ENCODE measurements at places on chromosomes 5 and 9.

- no peak for DNase-seq
Observed at GRCh38 chr5:174189654-174190541, 144.4 kb downstream of the NSG2 start.

DNA sequence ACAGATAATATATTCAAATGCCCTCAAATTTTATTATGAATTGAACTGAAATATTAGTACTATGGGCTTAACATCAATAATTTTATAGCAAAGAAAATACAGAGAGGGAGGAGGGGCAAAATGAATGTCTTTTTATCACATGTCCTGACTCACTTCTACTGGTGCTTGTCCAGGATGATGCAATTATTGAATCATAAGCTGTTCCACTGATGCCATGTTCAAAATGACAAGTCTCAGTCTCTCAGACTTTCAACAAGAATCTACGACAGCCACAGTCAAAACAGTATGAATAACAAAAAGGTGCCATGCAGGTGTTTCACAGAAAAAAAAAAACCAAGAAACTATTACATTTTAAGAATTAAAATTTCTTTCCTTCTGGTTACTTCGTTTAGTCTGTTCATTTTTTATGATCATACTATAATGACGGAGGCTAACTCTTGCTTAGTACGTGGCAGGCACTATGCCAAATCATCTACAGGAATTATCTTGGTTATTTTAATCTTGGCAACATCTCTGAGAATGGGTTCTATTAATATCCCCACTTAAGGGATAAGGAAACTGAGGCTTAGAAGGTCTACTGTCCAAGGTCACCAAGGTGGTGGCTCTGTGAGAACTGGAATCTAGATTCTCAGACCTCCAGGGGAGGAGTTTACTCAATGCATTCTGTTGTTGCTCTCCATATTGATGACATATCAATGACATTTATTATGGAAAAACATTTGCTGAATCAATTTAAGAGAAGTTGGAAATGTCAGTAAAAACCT lies 61.5 kb downstream of the NR3C1 start:
- DNase-seq, result no peak

- no peak for DNase-seq
Observed at GRCh38 chr5:10913841-10914240, 152.8 kb upstream of the DAP start.

DNA sequence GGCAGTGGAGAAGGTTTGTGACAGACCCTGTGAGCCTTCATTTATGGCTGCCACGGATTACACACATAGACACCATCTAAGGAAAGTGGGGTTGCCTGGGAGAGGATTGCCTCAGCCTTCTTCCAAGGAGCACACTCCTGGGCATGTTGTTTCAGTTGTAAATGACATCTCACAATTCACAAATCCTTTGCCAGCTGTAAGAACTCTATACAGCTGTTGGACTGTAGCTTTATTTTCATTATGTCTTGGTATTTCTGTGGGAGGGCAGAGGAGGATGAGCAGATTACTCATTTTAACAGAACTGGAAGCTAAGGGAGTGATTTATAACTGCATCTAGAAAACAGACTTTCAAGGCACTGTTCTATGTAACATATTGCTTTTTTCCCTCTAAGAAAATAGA lies 25.6 kb downstream of the MELK start:
- DNase-seq, result no peak

DNA sequence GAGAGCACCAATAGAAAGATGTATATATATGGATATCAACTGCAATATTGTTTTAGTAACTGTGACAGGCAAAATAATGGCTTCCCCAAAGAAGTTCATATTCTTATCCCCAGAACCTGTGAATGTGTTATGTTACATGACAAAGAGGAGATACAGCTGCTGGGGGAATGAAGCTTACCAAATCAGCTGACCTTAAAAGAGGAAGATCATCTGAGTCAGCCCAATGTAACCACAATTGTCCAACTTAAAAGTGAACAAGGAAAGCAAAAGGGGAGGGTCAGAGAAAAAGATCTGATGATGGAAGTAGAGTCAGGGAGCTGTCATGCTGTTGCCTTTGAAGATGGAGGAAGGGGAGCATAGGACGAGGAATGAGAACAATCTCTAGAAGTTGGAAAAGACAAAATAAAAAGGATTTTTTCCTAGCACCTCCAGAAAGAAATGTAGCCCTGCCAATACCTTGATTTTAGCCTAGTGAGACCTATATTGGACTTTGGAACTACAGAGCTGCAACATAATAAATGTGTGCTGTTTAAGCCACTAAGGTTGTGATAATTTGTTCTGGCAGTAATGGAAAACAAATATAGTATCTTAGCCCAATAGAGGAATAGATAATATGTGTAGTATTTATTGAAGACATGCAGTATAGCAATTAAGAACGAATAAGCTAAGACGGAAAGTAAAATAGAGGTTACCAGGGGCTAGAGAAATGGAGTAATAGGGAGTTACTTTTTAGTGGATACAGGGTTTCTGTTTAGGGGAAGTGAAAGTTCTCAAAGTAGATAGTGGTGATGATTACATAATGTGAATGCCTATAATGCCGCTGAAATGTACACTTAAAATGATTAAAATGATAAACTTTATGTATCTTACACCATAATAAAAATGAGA lies 115.9 kb downstream of the PIK3R1 start:
- no peak for DNase-seq
